ENCODE measurements at places on chromosomes 1 and 21. TPM values are rescaled to one million over a fixed set of nuclear protein-coding genes. Genes with fewer than 3 reads are reported as not detected.

FAM110D gene
- not detected for total RNA-seq

TMED5 gene
- total RNA-seq: 57.4 TPM

CLCA4 gene
- not detected for total RNA-seq

NRAS gene
- total RNA-seq: 54.4 TPM

MFN2 gene
- total RNA-seq: 54.2 TPM

RPE65 gene
- not detected for total RNA-seq

S100A1 gene
- not detected for total RNA-seq

PTGFR gene
- total RNA-seq: not detected

ECE1 gene
- total RNA-seq: 53.5 TPM

LCE1E gene
- not detected for total RNA-seq

LCE3D gene
- not detected for total RNA-seq

TTC22 gene
- total RNA-seq: 4.6 TPM

LIN28A gene
- total RNA-seq: not detected

LENEP gene
- not detected for total RNA-seq

ADAMTS4 gene
- total RNA-seq: 0.30 TPM

CAMTA1 gene
- 40.7 TPM for total RNA-seq

AADACL4 gene
- not detected for total RNA-seq

CELA3B gene
- total RNA-seq: not detected

DUSP12 gene
- total RNA-seq: 27.6 TPM

VAMP3 gene
- 38.2 TPM for total RNA-seq

ZNF697 gene
- total RNA-seq: 2.7 TPM

ITGB2 gene
- total RNA-seq: 447 TPM

RBM11 gene
- total RNA-seq: not detected

NBPF4 gene
- 0.95 TPM for total RNA-seq

GPX7 gene
- total RNA-seq: 23.0 TPM

DCST1 gene
- not detected for total RNA-seq

TMEM269 gene
- 0.23 TPM for total RNA-seq

MYCL gene
- total RNA-seq: 0.11 TPM

FNDC5 gene
- total RNA-seq: not detected

ABCD3 gene
- 32.4 TPM for total RNA-seq

RUNX3 gene
- 98.8 TPM for total RNA-seq

DNASE2B gene
- not detected for total RNA-seq

LSM10 gene
- total RNA-seq: 44.8 TPM

POGZ gene
- total RNA-seq: 89.7 TPM

ASTN1 gene
- total RNA-seq: not detected

SESN2 gene
- total RNA-seq: 7.9 TPM

RXFP4 gene
- 0.14 TPM for total RNA-seq
